ENCODE measurements at places on chromosomes 4 and X.

DNA sequence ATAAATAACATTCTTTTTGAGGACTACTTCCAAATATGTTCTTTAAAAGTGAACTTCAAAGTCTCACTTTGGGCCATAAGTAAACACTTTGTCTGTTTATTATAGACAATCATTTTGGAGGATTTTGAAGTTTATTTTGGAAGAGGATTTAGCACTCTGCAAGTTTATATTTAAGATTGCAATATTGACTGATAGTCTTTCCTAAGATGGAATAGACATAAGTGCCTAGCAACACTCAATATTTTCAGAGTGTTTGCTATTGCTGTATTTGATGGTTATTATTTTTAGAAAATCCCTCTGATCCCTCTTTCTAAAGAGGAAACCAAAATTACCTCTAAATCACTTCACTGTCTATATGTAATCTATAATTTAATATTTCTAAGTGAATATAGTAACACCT, 42.8 kb upstream of the MAD2L1 start:
- DNase-seq = no peak

DNA sequence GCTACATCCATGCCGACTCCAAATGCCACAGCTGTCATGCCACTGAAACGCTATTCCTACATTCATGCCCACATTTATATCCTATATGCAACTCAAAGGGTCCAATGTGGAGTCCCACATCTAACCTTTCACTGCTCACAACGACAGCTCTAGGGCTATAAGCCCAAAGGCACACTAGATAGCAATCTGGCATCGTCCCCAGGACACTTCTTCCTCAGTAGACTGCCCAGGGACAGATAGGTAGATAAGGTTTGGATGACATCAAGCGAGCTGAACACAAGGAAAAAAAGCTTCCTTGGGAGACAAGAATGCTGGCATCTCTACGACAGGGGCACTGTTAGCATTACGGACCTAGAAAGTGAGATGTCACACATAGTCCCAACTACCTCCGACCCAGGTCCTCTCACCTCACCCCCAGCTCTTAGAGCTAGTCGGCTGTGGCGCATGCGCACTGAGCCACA, 685 bp downstream of the RAB9B start:
- no peak for DNase-seq

DNA sequence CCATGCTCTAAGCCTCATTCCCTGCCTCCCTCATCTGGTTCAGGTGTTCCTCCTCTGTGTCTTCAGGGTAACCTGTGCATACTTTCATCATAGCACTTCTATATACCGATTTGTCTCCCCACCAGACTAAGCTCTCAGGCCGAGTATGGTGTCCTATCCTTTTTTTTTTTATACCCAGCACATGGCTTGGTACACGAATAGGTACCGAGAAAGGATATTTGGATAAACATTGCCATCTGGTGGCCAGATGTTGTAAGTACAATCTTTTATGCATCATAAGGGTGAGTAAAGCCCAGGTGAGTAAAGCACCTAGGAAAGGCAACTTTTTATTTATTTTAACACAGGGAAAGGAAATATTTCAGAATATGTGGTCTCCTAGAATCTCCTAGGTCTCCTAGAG, 68.4 kb downstream of the MID2 start:
- peak; percentile 42 for DNase-seq

- DNase-seq = no peak
Observed at GRCh38 chr4:2933566-2934076, 29.6 kb downstream of the NOP14 start.

DNA sequence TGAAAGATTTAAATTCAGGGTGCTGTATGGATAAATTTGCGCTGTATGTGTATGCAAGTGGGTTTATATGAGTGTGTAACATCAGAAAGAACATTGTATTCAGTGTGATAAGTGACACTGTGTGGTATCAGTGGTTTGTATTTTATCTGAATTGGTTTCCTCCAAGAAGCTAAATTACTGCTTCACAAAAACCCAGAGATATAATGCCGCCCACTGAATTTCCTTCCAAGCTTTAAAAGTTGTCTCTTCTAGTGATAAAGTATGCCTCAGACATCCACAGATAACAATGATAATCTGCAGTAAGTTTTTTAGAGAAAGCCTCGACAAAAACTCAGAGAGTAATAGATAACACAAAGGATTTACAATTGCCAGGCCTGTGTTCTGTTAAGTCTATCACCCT, 710.6 kb upstream of the HS3ST1 start:
- DNase-seq = no peak

DNA sequence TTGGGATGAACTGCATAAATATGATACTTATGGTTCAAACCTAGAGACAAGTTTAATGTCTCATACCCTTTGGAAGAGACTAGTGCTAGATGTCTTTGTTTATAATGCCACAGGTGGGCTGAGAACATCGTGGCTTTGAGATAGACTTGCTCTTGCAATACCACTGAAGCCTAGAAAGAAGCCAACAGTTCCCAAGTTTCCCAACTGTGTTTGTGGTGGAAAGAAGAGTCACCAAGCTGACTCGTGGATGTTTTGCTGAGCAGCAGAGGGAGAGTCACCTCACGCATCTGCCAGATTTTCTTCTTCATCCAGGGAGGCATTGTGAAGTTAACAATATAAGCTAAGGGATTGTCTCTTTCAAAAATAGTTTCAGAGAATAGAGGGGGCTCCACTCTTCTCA, 1076.2 kb downstream of the C4orf33 start:
- no peak for DNase-seq

GRCh38 chr4:137800861-137801260, 268.6 kb upstream of the PCDH18 start:
- DNase-seq = no peak

DNA sequence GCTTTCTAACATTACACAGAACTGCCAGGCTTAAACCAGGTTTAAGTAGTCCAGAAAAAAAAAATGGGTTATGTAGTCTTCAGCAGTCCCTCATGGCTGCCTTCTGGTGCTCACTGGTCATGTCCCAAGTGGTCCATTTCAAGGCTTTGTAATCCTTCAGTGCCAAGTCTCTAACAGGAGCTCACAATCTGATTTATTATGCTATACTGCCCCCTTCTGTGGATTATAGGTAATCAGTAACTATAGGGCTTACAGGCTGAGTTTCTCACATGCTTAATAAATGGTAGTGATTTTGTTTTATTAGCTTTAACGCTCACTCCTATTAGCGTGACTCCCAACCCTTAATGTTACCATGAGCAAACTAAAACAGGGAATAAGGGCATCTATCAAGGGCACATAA, 92.5 kb upstream of the EDA2R start:
- no peak for DNase-seq

- DNase-seq = no peak
Observed at GRCh38 chrX:57329008-57329407, 42.5 kb downstream of the FAAH2 start.

GRCh38 chr4:147550626-147551246, 66.5 kb upstream of the TMEM184C start:
- DNase-seq = no peak

GRCh38 chr4:138452826-138453225, 210.7 kb upstream of the SLC7A11 start:
- DNase-seq = no peak

DNA sequence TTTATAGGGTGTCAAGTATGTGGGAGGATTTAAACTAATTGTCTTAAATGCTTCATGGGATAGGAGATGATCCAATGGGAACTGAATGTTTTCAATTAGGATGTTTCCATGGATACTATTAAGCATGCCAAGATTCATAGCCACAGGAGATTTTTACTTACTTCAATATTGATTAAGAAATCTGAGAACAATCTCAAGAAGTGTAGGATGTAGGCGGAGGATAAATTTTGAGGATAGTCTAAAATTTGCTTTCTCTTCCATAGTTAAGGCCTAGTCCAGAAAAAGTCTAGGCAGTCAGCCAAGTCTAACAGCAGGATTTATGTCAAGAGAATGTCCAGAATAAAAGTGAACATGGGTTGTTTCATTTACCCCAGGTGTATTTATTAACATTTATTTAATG, 32.8 kb downstream of the REPS2 start:
- DNase-seq = no peak

DNA sequence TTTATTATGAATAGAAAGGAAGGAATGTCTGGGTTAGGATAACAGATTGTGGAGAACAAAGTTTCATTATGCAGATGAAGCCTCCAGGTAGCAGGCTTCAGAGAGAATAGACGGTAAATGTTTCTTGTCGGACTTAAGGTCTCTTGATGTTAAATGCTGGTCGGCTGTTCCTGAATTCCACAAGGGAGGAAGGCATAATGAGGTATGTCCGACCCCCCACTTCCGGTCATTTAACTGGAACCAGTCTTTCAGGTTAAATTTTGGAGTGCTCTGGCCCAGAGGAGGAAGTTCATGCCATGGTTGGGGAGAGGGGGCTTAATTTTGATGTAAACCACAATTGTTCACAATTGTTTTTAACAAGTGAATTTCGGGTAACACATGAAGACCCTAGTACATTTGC, 158.1 kb upstream of the VCX3A start:
- DNase-seq = no peak

DNA sequence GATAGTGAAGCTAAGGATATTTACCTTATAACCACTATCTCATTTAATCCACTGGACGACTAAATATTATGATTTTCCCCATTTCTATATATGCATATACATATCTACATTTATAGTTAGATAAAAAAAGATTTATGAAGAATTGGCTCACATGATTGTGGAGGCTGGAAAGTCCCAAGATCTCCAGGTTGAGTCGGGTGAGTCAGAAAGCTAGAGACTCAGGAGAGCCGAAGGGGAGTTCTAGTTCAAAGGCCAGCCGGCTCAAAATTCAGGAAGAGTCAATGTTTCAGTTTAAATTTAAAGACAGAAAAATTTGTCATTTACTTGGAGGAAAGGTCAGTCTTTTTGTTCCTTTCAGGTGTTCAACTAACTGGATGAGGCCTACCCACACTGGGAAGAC, 158.2 kb upstream of the CPEB2 start:
- no peak for DNase-seq

GRCh38 chr4:7546809-7547367, 112.2 kb upstream of the PSAPL1 start:
- DNase-seq = no peak

DNA sequence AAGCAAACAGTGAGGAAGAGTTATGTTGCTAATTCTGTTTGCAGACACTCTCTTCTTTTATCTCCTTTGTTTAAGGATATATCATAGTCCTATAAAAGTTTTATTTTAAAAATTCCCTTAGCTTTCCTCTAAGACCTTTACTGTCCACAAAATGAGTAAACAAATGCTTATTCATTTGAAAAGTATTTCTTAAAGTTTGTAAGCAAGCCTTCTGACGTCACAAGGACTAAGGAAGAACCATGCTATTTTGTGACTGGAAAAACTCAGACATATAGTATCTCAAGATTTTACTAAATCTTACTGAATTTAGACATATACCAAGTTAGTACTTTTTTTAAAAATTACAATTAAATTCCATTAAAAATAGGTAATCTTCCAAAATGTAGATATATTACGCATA, 5.2 kb upstream of the RBMXL3 start:
- no peak for DNase-seq

- no peak for DNase-seq
Observed at GRCh38 chr4:65139998-65140397, 530.3 kb downstream of the EPHA5 start.

- no peak for DNase-seq
Observed at GRCh38 chr4:38514465-38515146, 149.4 kb upstream of the KLF3 start.

GRCh38 chr4:88953400-88953799, 103.6 kb downstream of the FAM13A start:
- DNase-seq = no peak

GRCh38 chr4:16496501-16496900, 270.2 kb upstream of the TAPT1 start:
- no peak for DNase-seq

- no peak for DNase-seq
Observed at GRCh38 chr4:182585321-182585720, 331.9 kb downstream of the DCTD start.

GRCh38 chr4:98626350-98626749, 32.1 kb downstream of the TSPAN5 start:
- DNase-seq = no peak

DNA sequence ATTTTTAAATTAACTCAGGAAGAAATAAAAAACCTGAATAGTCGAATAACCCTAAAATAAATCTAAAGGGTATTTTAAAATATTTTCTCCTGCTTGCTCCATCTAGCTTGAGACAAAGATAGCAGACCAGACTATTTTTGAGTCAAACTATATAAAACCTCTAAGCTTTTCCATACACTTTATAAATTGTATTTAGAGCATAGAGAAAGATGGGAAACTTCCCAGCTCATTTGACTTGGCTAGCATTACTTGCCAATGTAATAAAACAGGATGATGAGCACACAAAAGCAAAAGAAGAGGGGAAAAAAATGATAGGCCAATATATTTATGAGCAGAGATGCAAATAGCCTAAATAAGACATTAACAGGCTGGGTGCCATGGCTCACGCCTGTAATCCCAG, 117.1 kb downstream of the ANAPC4 start:
- no peak for DNase-seq

DNA sequence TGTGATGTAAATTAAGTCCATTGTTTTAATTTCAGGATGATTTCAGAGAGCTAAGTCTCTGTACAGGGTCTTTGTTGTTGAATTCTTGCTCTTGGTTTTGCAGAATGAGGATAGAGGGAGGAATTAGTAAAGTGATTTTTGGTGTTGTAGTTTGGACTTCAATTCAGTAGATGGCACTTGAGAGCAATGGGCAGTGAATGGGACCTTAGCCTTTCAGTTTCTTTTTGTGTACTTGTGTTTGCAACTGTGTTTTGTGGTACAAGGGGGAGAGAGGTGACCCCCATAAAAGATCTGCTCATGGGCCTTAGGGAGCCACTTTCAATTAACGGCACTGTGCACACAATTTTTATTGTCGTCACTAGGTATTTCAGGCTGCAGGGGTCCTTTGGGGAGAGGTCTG, 340.0 kb downstream of the DCAF12L2 start:
- DNase-seq = no peak

DNA sequence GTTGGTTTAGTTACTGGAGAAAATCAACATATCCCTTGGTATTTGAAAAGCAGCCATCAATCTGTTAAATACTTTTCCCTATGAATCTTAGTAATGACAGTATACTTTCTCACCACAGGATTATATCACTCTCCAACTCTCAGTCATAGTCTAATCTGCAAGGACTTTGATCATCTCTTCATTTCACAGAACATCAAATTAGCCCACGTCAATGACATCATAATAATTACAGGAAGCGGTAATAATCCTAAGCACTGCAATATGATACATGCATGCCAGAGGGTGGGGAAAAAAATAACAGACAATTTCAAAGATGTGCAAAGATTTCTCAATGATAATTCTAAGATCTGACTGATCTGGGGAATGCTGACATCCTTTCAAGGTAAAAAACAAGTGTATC, 404.1 kb downstream of the GPM6A start:
- no peak for DNase-seq

- no peak for DNase-seq
Observed at GRCh38 chrX:49162620-49163019, at the start of gene MAGIX. Gene MAGIX, plus strand, starts transcription at chrX:49162758. Its CDS starts 132 bp downstream, at chrX:49162890.

- DNase-seq = no peak
Observed at GRCh38 chrX:154333837-154334271, 38.3 kb downstream of the TKTL1 start.

GRCh38 chr4:55763996-55764395, 55.6 kb upstream of the EXOC1L start:
- no peak for DNase-seq
